ENCODE measurements at places on chromosomes 1 and 21.

- DNase-seq, result no peak
Measured at GRCh38 chr21:45962531-45963231, 18.9 kb upstream of the COL6A1 start.

DNA sequence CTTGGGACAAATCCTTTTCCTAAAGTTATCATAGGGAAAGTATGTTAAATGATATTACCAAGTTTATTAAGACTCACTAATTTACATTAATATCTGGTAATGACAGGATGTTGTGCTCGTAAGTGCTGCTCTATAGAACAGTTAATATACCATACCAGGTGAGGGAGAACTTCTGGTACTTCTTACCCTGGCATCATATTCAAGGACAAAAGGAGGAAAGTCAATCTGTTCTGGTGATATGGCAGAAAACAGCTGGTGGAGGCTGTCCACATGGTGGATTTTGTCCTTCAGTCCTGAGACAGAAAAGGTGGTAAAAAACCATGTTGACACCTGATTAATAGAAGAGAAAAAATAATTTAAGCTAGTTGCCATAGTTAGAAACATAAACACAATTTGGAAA lies 51.6 kb downstream of the GDAP2 start:
- no peak for DNase-seq

- no peak for DNase-seq
Measured at GRCh38 chr1:212623603-212624002, 15.0 kb downstream of the ATF3 start.

DNA sequence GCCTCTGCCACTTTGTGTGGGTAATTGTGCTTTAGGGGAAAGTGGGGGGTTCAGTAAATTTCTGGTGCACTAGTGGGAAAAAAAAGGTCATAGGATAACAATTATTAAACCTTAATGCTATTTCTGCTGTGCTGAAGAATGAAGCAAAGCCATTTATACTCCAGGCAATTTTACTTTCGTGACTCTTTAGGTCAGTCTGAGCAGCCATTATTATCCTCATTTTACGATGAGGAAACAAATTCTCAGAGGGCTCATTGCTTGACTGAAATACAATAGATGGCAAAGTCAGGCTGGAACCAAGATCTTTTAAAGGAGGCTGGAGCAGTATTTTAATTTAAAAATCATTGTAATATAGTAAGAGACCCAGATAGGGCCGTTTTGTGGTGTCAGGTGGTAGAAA lies 248.0 kb downstream of the GREM2 start:
- DNase-seq, result no peak

GRCh38 chr1:2560299-2561073 lies 4.3 kb downstream of the TNFRSF14 start:
- no peak for DNase-seq

DNA sequence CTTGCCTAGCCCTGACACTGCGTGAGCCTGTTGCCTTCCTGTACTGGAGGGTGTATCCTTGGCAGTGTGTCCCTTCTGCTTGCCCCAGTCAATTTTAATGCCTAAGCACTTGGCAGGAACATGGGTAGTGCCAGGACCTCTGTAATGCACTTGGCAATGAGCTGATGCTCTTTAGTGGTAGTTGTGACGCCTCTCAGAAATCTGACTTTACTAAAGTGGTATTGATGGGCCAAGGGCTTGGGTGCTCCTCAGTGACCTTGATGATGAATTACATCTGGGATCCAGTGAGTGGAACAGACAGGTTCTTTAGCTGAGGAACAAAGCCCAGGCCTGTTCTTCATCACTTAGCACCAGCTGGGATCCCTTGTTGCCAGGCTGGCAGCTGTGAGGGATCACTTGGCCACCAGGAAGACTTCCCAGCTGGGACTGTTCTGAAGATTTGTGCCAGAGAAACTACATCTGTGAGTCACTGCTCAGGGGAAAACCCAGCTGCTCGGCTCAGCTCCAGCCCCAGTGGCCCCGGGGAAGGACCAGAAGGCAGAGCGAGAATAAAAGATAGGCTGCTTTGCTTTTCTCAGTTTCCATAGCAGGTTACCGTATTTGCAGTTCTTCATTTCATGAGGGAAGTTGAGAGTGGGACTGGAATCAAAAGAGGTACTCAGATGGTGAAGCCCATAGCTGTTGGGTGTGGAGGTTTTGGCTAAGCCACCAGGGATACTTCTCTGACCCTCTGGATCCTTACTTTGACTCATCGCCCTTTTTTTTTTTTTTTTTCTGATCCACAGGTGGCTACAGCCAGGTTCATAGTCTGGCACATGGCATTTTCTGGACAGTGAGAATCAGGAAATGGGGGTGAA lies 28.5 kb upstream of the KCNA2 start:
- peak; percentile 55 for DNase-seq

DNA sequence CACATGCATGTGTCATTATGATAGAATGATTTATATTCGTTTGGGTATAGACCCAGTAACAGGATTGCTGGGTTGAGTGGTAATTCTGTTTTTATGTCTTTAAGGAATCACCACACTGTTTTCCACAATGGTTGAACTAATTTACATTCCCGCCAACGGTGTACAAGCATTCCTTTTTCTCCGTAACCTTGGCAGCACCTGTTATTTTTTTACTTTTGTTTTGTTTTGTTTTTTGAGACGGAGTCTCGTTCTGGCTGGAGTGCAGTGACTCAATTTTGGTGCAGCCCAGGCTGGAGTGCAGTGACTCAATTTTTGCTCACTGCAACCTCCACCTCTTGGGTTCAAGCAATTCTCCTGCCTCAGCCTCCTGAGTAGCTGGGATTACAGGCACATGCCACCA lies 8.5 kb upstream of the S100B start:
- DNase-seq, result no peak

DNA sequence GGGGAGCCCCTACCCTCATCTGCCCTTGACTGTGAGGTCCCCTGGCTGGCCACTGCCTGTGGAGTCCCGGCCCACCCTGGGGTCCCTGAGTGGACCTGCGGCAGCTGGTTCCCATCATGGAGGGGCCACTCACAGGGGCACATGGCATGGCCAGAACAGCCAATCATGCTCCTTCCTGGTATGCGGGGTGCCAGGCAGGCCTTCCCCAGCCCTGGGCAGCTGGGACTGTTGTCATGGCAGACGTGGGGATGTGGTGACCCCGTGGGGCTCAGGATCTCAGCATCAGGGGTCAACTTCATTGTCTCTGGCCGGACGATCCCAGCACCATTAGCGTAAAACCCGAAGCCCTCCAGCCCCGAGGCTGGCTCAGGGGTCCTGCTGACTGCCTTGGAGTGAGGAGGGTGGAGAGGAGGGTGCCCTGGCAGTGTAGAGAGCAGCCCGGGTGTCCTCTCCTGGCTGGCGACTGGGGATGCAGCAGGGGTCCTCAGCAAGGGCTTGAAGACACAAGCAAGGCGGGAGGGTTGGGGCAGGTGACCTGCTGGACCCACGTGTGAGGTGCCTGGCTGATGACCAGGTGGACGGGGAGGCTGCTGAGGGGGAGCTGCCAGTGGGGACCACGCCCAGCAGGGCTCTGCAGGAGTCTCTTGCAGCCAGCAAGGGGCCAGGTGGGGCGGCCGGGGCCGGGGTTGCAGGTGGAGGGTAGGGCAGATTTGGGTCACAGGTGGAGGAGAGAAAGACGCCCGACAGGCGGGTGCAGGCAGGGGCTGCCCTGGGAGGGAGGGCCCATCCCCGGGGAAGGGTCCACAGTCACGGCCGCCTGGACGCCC lies 45.1 kb downstream of the TRIM11 start:
- no peak for DNase-seq

GRCh38 chr1:32122151-32122550 lies 14.3 kb downstream of the KPNA6 start:
- no peak for DNase-seq

- no peak for DNase-seq
Measured at GRCh38 chr1:15212216-15212953, 34.6 kb upstream of the FHAD1 start.

DNA sequence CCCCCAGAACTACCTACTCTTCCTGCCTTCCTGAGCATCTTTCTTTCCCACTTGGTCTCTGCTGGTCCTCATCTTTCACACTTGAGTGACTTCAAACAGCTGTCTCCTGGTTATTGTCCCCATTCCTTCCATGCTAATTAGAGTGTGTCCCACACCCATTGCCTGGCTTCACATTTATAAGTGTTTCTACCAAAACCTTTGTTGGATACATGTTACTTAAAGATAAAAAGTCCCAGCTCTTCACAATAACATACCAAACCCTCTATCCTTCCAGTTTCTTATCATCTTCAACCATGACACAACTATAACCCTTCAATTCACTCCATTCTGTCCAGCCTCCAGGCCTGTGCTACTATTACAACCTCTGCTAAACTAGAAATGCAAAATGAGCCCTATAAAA lies 41.0 kb downstream of the VCAM1 start:
- DNase-seq, result no peak

DNA sequence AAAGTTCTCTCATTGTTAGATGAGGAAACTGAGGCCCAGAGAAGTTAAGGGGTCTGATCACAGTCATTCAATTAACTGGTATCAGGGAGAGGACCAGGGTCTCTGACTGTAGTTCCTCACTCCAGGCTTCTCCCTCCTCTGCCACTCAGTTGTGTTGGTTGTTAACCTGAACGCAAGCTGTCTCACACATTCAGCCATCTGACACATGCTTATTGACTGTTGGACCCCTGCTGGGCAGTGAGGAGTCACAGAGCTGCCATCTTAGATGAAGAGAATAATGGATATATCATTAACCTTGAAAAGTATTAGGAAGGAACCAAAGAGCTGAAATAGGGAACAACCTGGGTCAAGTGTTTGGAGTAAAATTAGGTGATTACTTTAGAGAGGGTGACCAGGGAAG lies 194.8 kb downstream of the ZZZ3 start:
- DNase-seq, result no peak
